Fibroblast of skin of back (primary cell): ENCODE measurements at places on chromosomes 6 and 20.

GRCh38 chr20:46917155-46917554 is 22.5 kb downstream of the EYA2 start:
- DNase-seq = no peak

DNA sequence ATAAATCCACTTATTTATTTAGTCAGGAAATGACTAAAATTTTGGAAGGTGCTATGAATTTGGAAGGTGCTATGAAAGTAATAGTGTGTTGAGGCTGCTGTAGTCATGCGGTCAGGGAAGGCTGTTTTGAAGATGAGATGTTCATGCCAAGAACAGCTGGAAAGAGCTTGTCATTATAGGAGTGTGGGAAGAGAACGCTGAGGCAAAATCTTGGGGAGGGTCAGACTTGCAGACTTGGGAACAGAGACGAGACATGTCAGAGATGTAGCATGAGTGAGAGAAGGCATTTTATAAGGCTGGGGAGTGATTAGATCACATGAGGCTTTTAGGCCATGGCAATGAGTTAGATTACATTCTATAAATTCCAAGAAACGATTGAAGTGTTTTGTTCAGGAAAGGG is 124.0 kb upstream of the B3GAT2 start:
- peak; percentile 62 for DNase-seq

- DNase-seq = peak; percentile 77
These were observed 45.6 kb upstream of the FYN start for GRCh38 chr6:111918825-111919224.

GRCh38 chr6:109722011-109722410 is 30.9 kb downstream of the FIG4 start:
- no peak for DNase-seq

- DNase-seq = peak; percentile 2
These were observed 9.8 kb downstream of the MMUT start for GRCh38 chr6:49453221-49453620.

- peak; percentile 17 for DNase-seq
These were observed 27.8 kb upstream of the SRPK1 start for GRCh38 chr6:35948725-35949124.

- no peak for DNase-seq
These were observed 5.8 kb upstream of the TFAP2A start for GRCh38 chr6:10420546-10421157.

DNA sequence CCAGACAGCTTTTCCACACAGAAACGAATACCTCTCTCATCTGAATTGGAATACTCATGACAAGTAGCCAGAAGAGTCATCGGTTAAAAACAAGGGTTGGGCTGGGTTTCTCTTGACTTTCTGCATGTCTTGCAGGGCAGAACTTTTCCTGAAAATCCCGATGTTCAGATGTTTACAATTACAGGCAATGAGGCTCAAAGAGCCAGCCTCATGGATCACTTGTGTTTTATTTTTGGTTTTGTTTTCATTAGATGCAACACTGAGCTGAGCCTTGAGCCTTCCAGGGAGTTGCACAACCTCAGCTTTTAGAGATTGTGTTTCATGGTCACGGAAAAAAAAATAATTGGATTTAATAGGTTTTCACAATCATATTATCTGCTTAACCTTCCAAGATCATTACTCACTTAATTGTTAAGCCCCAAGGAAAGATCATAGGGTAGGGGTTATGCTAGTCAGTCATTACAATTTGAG is 288.1 kb upstream of the PRDM1 start:
- DNase-seq = peak; percentile 41

DNA sequence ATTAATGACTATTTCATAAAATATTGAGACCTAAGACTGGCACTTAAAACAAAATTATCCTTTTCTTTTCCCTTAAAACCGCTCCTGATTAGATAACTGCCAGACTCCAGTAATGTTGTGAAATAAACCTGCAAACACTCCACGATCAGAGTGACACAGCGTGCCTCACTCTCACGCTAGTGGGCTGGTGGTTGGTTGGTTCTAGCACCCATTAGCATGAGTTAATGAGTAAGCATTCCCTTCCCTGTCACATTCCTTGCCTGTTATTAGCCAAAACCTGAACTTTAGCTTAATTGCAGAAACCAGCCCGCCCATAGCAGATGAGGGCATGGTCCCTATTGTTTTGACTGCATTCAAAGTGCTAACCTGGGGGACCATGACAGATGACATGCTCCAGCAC is 193.4 kb downstream of the CD83 start:
- DNase-seq = no peak

GRCh38 chr6:62623846-62624532 is 338.0 kb upstream of the KHDRBS2 start:
- DNase-seq = no peak

- no peak for DNase-seq
These were observed 52.9 kb upstream of the BTN3A2 start for GRCh38 chr6:26312096-26312463.

DNA sequence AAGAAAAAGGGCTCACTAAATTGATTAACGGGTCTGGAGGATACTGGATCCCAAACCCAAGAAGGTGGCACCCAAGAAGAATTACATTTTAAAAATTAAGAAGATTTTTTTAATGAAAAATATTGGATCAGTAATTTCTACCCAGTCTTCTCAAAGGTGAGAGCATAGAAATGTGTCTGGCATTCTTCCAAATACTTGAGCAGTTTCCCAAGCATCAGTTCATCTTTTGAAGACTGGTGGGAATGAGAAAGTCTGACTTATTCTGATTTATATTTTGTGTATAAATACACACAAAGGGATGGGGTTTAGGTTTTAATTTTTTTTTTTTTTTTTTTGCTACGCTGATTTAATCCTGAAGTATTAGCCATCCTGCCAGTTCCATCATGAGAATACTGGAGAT is 3.3 kb downstream of the MGME1 start:
- no peak for DNase-seq

DNA sequence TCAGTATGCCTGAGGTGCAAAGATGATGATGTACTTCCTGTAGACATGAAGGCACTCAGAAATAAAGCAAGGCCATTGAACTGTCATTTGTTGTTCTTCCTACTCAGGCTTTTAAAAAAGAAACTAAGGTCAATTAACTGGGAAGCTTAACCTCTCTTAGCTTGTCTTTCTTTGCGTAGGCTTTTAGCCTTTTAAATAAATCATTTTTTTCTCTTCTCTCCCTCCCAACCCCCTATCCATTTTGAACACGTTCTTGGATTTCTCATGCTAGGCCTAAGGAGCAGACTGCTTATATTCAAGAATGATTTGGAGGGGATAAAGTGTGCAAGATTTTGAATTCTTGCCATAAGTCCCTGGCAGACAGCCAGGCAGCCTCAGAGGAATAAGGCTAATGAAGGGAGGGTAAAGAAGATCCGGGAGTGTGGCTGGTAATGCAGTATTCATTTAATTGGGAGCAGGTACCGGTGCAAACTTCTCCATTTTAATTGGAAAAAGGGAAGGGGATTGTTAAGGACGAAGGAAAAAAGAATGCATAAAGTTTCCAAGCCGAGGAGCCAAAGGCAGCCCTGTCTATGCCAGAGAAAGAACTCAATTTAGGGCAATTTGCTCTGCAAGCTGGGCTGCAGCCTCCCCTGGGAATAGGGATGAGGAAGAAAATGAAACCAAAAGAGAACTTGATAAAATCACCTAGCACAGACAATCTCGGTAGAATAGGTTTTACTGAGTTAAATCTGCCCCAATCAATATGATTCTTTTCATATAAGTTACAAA is 343.8 kb upstream of the MMS22L start:
- DNase-seq = peak; percentile 41

- no peak for DNase-seq
These were observed 474.0 kb upstream of the GJE1 start for GRCh38 chr6:141658696-141659095.

DNA sequence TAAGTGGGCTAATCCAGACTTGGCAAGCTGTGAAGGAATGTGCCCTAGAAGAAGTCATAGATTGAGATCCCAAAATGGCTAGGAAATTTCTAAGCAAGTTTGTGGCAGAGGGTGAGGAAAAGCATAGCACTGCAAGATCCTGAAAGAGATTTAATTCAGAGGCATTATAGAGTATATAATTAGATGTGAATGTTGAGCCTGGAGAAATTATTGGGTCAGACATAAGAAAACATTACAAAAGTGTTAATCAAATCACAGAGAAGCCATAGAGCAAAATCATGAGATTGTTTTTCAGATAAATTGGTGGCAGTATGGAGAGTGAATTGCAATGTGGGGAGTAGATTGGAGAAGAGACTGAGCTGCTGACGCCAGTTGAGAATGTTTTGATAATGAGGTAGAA is 90.0 kb downstream of the CD2AP start:
- DNase-seq = no peak

DNA sequence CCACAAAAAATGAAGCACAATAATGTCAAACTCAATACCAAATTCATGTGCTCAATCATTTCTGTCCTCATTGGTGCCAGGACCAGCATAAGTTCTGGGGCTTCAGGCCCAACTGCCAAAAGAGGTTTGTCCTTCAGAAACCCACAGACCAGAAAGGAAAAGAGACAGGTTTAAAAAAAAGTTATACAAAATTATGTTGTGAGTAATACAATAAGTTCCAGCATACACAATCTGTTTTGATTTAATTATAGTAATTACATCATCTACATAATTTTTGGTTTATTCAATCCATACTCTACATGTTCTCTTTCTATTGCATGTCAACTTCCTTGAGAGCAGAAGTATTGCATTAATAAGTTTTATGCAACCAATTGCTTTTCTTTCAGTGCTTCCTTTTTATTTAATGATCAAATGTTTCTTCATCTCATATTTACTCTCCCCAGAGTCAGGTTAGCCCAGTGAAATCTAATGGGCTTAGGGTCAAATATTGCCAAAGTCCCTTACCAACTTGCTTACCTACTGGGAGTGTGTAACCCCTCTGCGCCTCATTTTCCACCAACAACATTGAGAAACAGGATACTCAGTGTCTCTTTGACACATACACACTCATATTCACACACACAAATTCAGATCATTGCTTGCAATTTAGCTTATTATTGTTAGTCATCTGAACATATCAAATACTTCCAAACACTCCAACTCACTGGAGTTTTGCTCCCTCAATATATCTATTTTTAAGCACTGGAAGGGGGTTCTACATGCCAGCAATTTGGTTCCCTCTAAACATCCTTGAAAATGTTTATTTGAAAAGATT is 424.4 kb upstream of the MARCKS start:
- DNase-seq = no peak

DNA sequence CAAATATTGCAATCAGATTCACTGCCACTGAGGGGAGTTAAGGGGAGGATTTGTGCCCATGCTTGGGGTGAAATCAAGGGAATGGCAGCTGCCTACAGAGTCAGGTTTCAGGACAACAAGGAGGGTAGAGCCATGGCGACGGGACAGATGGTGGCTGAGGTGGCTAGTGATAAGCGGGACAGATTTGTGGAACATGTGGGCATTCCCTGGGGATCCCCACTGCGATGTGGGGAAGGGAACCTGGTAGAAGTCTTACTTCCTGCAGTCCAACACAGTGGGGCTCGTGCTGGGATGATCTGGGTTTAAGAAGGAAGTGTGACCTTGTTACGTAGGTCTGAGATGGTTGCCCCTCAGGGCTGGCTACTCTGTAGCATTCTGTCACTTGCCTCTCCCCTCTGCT is 292.0 kb upstream of the JARID2 start:
- no peak for DNase-seq

- DNase-seq = no peak
These were observed 24.9 kb upstream of the PCMTD2 start for GRCh38 chr20:64230461-64231145.

- DNase-seq = peak; percentile 89
These were observed 448 bp upstream of the RIN2 start for GRCh38 chr20:19757487-19758132.

- no peak for DNase-seq
These were observed 62.0 kb downstream of the GFOD1 start for GRCh38 chr6:13425270-13425873.

DNA sequence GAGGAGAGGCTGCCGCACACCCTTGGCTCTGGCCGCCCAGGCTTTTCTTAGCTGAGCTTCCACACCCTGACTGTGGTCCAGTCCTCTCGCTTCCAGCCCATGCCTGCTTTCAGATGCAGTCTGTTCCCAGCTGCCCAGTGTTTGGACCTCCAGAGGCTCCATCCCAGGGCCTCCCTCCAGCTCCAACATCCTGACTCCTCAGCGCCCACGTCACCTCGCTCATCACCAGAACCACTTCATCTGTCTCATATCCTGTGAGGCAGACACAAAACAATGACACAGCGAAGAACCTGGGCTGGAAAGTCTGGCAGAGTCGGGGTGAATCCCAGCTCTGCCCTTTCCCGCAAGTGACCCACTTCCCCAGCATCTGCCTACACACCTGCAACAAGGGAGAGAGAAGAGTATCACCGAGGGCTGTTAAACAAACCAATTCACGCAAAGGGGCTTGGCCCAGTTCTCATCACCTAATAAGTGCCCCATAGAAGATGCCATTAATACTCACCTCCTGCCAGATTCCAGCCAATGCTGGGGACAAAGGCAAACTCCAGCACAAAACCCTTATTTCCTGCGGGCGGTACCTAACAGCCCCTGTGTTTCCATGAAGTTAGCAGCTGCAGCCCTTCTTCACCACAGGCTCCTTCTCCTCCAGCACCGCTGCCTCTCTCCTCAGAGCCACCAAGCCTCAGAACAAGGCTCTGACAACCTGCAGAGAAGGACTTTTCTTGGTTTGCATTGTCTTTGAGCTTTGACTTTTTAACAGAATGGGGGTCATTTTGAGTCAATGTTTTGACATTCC is 133.4 kb upstream of the CDH4 start:
- DNase-seq = peak; percentile 80

GRCh38 chr6:170402318-170403040 is 95.9 kb downstream of the FAM120B start:
- no peak for DNase-seq

DNA sequence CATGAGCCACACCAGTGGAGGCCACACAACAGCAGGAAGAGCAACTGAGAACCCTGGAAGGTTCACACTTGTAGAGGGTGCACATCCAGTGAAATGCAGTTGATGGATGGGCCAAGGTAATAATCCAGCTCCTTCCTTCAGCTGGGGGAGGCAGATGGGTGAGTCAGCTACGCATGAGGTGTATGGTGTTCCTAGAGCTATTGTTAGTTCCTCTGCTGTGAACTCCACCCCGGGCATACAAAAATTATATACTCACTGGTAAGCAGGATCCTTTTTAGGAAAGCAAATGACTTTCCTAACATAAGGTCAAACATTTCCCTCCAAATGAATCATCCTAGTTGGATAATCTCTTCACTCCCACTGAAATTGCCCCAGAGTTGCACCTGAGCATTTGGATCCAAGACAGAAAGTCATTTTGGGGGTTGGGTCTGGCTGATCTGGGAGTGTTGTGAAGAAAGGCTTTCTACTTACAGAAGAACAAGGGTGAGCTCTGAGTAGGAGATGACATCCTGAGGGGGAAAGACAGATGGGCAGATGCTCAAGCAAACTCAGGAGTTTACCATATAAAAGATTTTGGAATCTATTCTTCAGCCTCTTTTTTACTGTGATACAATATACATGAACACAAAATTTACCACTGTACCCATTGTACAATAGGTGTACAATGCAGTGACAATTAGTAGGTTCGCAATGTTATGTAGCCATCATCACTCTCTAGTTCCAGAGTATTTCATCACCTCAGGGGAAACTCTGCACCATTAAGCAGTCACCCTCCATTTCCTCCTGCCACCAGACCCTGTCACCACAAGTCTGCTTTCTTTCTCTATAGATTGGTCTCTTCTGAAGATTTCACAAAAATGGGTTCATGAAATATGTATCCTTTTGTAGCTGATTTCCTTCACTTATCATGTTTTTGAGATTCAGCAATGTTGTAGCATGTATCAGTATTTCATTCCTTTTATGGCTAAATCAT is 11.1 kb downstream of the HLA-F start:
- DNase-seq = no peak

GRCh38 chr20:21509079-21509596 is 4.7 kb downstream of the NKX2-2 start:
- DNase-seq = no peak

GRCh38 chr6:107542192-107542668 is 52.3 kb downstream of the SOBP start:
- no peak for DNase-seq
